ENCODE measurements at places on chromosomes 12 and 14.

DNA sequence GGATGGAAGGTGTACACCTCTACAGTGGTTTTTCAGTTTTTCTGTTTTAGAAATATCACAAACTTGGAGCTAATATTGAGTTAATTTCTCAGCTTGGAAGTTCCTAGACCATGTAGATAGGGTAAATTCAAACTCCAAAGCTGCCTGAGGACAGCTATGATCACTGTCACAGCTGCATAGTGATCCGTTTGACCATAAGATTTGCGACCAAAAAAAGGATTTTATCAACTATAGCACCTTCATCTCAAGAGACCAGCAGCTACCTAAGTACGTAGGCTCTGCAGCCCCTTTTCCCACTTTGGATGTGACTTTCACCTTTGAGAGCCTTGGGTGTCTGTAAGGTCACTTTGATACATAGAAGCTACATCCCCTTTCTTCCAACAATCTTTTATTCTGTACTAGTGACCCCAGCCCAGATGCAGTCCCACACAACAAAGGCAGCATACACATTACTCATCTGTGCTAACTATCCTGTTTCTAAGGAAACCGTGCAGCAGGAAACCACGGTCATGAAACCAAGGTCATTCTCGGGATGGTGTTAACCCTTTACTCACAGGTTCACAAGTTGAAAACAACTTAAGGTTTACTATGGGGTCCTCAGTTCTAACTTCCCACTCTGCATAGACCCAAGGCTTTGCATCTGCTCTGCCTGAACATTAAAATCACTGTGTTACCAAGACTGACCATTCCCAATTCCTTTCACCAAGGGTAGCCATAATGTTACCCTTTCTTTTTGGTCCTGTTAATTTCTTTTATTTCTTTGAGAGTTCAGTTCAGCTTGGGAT, 75.4 kb downstream of the IFT81 start:
- no peak overlapping the region for H3K4me3 ChIP-seq
- H3K36me3 ChIP-seq, result no peaks in the 10 kb centered on the region
- H3K4me1 ChIP-seq, result peaks cover 11% of the 10 kb centered on the region
- DNase-seq, result no peak
- H3K27me3 ChIP-seq, result no peaks in the 10 kb centered on the region
- H3K27ac ChIP-seq, result no peak overlapping the region

GRCh38 chr14:93319494-93319893, 13.3 kb downstream of the BTBD7 start:
- peaks cover 1% of the 10 kb centered on the region for H3K36me3 ChIP-seq
- H3K4me1 ChIP-seq, result peaks cover 44% of the 10 kb centered on the region
- no peaks in the 10 kb centered on the region for H3K27me3 ChIP-seq

GRCh38 chr12:124446364-124446763, 121.0 kb downstream of the NCOR2 start:
- H3K4me3 ChIP-seq, result no peak overlapping the region
- no peaks in the 10 kb centered on the region for H3K27me3 ChIP-seq
- H3K27ac ChIP-seq, result peak overlapping the region; percentile 70
- peaks cover 55% of the 10 kb centered on the region for H3K36me3 ChIP-seq
- H3K4me1 ChIP-seq, result peaks cover 16% of the 10 kb centered on the region
- DNase-seq, result no peak

GRCh38 chr12:119206348-119207062, 27.8 kb downstream of the HSPB8 start:
- H3K27ac ChIP-seq, result no peak overlapping the region
- H3K4me1 ChIP-seq, result no peaks in the 10 kb centered on the region
- H3K27me3 ChIP-seq, result peaks cover 56% of the 10 kb centered on the region
- DNase-seq, result no peak

DNA sequence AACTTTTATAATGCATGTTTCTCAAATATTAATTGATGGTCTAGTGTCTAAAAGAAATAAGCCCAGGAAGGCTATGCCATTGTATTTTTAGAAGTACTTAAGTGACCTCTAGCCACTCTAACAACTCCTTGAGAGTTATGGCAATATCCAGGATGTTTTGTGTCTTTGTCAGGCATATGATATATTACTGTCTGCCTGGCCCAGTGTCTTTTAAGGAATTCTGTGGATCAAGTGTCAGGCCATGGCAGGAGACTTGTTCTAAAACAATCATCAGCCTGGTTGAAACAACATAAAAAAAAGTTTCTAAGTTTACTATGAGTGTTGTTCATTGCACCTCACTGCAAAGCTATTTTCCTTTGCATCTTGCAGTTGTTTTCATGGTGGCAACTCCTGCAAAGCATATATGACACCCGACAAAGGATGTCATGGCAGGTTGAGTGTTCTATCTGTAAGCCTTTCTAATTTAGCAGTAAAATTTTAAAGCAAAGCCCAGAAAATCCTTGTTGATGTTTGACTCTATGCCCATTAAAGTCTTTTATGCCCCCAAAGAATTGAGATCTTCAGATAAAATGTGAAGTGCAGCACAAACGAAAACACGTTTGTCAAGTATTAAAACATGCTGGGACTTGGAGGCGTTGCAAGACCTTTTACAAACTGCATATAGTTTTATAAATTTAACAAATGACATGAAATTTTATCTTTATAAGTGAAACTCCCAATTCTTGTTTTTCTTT, 89.5 kb upstream of the SLC38A2 start:
- H3K27me3 ChIP-seq, result no peaks in the 10 kb centered on the region
- H3K27ac ChIP-seq, result no peak overlapping the region
- DNase-seq, result no peak
- H3K4me1 ChIP-seq, result peaks cover 33% of the 10 kb centered on the region
